ENCODE measurements at places on chromosomes 4 and X.

- DNase-seq, result no peak
Measured at GRCh38 chr4:4791299-4792111, 68.0 kb upstream of the MSX1 start.

DNA sequence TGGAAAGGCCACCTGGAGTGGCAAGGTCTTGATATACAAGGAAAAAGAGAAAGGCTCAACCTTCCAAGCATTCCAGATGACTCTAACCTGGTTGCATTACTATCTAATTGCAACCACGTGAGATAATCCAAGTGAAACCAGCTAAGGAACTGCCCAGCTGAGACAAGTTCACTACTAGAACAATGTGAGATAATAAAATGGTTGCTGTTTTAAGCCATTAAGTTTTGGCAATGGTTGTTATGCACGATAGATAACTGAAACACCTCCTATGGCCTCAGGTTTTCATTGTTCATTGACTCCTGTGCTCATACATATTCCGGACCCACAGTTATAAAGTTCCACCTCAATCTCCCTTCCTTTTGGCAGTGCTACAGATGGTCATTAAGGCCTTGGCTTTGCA is 9.2 kb upstream of the CXorf66 start:
- no peak for DNase-seq

DNA sequence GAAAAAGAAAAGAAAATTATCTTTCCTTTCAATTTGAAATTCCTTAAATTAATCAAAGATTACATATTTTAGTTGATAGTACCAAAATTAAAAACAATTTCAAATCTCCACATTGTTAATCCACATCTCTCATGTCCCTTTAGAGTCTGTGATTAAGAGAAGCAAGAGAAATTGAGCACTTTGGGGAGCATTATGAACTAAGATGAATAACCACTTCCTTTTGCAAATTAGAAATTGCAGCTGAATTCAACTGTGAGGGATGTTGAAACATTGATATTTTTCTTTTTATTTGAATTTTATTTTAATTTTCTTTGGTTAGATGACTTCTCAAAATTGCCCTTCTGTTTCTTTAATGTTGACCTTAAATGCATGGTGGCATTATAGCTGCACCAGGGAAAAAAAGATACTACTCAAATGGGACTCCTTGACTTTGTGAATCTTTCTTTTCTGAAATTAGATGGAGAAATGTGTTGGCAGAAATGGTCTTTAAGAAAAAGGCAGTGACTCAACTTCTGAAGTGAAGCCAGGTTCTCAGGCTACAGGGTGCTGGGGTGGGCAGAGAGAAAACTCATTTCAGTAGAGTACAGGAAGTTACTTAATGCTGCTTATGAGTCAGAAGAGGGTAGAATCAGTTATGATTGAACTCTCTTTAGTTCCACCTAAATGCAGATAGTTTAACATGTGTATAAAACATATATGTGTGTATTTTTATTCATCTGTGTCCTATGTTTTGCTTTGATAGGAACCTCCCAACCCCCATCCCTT is 92.0 kb upstream of the TNIP3 start:
- no peak for DNase-seq

DNA sequence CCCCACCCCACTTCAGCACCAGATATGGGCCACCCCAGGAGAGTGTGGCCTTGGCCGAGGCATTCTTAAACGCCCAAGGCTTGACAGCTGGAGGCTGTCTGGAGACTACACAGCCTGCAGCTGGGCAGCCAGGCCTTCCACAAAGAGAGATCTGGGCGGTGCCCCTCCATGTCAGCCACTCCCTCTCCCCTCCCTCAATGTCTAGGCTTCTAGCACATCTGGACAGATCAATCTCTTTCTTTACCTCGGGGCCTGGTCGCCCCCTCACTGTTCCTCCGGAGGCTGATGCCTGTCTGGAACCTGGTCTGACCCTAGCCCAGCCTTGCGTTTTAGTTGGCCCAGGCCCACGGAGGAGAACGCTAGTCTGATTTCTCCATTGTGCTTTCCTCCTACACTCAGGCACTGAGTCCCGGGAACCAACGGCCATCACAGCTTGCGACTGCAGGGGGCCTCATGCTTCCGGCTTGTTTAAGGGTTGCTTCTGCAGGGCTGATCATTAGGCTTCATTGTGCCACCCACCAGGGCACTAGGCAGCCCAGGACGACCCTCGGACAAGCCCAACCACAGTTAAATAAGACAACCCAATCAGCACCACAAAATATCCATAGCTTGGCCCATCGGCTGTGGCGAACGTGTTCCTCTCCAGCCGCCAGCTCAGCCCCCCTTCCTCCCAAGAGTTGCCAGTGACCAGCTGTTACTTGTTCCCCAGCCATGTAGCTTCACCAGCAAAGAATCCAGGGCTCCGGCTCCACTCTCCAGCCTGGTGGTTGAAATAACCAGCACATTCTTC is 200.6 kb downstream of the BCOR start:
- DNase-seq, result peak; percentile 26

- DNase-seq, result no peak
Measured at GRCh38 chr4:72564184-72564583, 4.8 kb downstream of the ADAMTS3 start.

GRCh38 chr4:82618103-82618720 is 56.4 kb upstream of the TMEM150C start:
- no peak for DNase-seq

GRCh38 chr4:110294165-110294564 is 95.8 kb upstream of the ELOVL6 start:
- DNase-seq, result no peak

- DNase-seq, result no peak
Measured at GRCh38 chrX:153944140-153944799, at the start of gene RENBP. Gene RENBP, minus strand, starts transcription at chrX:153944643. Its CDS starts 33 bp downstream, at chrX:153944610.

GRCh38 chr4:90142081-90142480 is 14.9 kb downstream of the CCSER1 start:
- DNase-seq, result peak; percentile 99

GRCh38 chr4:176125063-176125462 is 59.4 kb downstream of the WDR17 start:
- no peak for DNase-seq

- DNase-seq, result no peak
Measured at GRCh38 chr4:37393889-37394288, 149.3 kb downstream of the NWD2 start.

- no peak for DNase-seq
Measured at GRCh38 chr4:80462621-80463091, 127.1 kb downstream of the CFAP299 start.

- DNase-seq, result no peak
Measured at GRCh38 chr4:159235779-159236368, 133.0 kb downstream of the RAPGEF2 start.

- DNase-seq, result peak; percentile 29
Measured at GRCh38 chr4:7903791-7904516, 35.7 kb downstream of the AFAP1 start.

DNA sequence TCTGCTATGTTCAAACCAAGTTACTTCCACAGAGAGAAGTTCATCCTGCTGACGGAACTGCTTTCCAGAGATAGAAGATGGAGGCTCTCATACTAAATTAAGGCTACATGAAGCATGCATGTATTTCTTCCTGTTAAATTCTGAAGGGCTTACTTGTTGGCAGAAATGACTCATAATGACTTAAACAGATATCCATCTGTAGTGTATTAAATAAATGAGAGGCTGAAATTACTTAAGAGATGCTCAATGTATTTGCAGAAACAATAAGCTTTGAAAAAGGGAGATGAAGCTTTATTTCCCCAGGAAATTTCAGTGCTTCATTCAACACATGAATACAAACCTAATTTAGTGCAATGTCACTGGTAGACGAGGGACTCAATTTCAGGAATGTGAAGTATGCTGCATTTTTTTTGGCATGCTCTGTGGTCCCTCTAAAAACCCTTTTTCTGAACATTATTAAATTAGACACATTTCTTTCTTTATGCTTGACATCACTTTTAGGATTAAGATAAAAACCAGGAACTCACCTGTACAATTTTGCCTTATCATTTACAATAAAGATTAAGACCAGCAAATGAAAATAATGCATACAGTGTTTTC is 759.1 kb upstream of the POU3F4 start:
- DNase-seq, result no peak

DNA sequence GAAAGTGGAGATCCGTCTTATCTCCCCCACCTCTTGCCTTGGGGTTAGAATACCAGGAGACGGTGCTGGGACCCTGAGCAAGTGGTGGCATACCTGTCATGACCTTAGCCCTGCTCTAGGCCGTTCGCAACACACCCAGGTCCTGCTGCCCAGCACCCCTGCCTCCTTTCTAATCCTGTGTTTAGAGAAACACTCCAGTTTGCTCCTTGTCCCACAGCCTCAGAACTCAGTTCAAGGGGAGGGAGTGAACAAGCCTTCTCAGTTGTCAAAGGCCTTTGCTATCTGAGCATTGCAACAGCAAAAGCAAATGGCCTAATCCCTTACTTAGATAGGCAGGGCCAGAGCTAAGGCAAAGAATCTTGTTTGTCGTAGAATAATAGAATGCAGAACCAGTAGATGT is 67.9 kb downstream of the CHRNA9 start:
- no peak for DNase-seq

DNA sequence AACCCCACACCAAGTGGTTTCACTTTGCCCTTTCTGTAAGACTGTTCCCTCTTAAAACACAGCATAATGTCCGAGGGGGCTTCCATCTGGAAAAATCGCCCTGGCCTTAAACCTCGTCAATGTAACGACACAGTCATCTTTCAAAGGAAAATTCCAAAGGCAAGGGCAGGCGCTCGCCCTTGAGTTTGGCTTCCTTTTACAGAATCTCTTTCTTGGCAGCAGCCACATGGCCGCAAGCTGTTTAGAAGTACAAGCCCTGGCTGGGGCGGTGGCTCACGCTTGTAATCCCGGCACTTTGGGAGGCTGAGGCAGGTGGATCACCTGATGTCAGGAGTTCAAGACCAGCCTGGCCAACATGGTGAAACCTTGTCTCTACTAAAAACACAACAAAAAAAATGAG is 27.1 kb upstream of the GRPEL1 start:
- DNase-seq, result no peak

DNA sequence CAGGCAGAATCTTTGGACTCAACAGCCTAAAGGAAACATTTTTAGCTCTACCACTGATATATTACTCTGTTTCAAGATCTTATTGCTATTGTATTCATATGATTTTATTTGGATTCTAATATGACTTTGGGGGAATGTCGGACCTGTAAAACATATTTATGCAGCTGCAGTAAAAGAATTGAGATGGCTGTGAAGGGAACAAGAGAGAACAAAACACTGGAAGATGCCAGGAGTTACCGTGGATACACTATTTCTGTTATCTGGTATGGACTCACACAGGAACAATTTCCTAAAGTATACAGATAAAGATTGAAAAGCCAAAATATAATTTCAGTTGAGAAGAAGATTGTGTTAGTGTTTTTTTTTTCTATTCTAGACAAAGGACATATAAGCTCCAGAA is 113.0 kb upstream of the DCLK2 start:
- DNase-seq, result no peak
